CD4-positive, alpha-beta T cell treated with Interleukin-2 at 100 ng/mL for 4 hours (primary cell): ENCODE measurements at places on chromosomes 16 and 17.

DNA sequence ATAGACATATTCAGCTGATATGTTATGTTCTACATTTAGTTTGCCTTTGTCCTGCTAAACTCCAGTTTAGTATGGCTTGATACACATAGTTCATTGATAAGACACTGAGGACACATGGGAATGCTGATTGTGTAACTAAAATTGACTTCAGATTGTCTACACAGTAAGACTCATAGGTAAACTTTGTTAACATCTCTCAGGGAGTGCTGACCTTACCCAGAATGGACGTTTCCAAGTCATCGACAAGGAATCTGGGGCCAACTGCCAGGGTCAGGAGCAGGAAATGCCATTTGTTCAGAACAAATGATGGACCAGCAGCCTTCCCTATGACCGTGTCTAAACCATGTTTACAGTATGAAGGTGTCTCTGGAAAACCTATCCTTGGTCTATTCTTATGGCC lies 58.7 kb downstream of the DYNLRB2 start:
- no peak for DNase-seq

GRCh38 chr17:79213305-79213704 lies 138.7 kb downstream of the ENGASE start:
- DNase-seq, result no peak

GRCh38 chr16:68147444-68147843 lies 62.3 kb downstream of the NFATC3 start:
- DNase-seq, result no peak

DNA sequence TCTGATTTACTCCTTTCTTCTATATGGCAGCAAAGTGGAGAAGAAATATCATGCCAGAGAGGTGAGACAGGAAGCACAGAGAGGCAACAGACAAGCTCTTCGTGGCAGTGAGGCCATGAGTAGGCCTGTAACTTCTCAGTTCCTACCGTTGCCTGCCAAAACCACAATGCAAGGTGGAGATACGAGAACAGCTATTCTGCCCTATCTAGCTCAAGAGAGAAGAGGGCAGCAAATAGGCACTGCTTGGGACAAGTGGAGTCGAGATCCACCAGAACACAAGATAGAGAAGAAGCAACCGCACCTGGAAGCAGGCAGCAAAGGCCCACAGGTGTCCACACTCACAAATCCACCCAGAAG lies 24.8 kb downstream of the RANBP10 start:
- no peak for DNase-seq

DNA sequence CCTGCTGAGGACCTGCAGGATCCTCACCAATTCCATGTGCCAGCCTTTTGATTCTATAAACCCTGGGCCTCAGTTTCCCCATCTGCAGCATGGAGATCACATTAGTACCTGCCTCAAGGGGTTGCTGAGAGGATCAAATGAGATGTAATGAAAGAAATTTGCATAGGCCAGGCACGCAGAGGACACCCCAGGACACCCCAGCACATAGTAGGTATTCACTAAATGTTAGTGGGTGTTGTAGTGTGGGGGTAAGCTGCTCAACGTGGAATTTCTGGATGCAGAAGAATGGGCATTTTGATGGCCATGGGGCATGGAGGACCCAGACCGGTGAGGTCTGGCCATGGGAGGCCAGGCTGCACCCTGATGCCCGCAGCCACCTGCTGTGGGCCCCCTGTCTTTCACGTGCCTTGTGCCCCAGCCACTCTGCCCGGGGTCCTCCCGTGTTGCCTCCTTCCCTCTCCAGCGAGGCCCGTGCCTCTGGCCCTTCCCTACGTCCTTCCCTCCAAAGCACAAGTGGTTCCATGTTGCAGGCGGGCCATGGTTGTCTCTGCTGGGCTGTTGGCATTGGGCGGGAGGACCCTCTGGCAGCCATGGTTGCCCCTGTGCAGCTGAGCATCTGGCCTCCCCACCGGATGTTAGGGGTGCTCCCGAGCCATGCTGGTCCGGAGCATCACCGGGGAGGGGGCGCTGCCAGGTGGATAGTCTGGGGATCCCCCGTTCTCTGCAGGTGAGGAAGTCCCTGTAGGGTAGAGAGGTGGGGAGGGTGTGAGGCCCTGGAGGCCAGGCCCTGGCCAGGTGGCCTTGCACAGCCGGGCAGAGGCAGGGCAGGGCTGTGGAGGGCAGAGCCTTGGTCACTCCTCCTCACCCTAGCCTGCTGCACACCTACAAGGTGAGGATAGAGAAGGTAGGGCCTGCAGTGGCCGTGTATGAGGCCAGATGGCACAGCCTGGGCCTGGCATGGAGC lies 8.6 kb downstream of the MAP2K3 start:
- DNase-seq, result no peak

DNA sequence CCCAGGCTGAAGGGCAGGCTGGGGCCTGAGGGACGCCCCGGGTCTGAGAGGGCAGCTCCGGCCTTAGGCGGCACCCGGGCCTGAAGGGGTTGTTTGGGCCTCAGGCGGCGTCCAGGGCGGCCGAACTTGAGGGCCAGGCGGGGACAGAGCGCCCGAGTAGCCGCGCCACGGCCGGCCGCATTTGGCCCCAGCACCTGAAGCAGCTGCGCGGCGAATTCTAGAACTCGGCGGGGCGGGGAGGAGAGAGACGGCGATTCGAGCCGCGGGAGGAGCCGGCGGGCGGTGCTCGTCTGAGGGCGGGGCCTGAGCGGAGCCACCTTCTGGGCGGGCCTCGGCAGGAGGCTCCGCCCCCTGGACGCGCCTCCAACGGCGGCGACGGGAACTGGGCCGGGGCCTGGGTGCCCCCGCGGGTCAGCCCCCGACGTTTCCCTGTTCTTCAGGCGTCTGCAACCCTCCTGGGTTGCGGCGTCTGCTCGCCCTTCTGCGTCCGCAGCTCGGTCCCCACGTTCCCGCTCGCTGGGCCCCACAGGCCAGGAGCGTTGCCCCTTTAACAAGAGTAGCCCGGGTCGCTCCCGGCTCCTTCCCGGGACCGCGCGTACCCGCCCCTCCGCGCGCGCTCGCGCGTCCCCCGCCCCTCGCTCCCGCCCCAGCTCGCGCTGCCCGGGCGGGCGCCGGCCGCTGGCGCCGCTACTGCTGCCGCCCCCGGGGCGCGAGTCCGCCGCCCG lies at the start of the genes INCA1 and KIF1C:
INCA1 (minus strand) TSS at position 221 of the 725 bp plus-strand sequence. CDS start 3,085 bp downstream, outside the sequence.
KIF1C (plus strand) TSS at position 649 of the 725 bp plus-strand sequence. CDS start 2,297 bp downstream, outside the sequence.
- DNase-seq, result peak; percentile 91

- DNase-seq, result no peak
Measured at GRCh38 chr17:77366558-77367245, 225.9 kb downstream of the SEC14L1 start.

- no peak for DNase-seq
Measured at GRCh38 chr16:63816276-63816675, 1305.6 kb downstream of the CDH11 start.

GRCh38 chr16:23952128-23952970 lies 116.6 kb downstream of the PRKCB start:
- DNase-seq, result peak; percentile 54

GRCh38 chr17:58706351-58707140 lies 14.1 kb downstream of the RAD51C start:
- DNase-seq, result no peak

- no peak for DNase-seq
Measured at GRCh38 chr16:84544031-84544773, 39.7 kb upstream of the MEAK7 start.

GRCh38 chr17:28563475-28563874 lies 7.8 kb downstream of the PIGS start:
- DNase-seq, result no peak

GRCh38 chr16:12586701-12587100 lies 217.0 kb downstream of the CPPED1 start:
- no peak for DNase-seq

DNA sequence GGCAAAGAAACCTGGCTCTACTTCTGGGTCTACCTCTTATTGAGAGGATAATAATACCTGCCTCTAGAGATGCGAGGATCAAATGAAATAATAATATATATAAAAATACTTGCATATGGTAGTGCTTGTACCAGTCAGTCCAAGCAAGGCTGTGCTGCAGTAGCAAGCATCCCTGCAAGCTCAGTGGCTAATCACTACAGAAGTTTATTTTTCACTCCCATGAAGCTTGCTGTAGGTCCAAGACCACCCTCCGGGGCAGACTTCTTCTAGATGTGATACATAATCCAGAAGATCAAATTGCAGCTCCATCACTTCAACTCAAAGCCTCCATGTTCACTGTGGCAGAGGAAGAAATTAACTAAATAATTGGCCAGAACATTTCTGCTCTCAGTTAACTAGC lies 48.9 kb upstream of the NKD1 start:
- no peak for DNase-seq

GRCh38 chr17:72117535-72118334 lies 3.1 kb upstream of the SOX9 start:
- DNase-seq, result no peak

GRCh38 chr17:66655861-66656260 lies 179.1 kb upstream of the CACNG5 start:
- DNase-seq, result peak; percentile 38

DNA sequence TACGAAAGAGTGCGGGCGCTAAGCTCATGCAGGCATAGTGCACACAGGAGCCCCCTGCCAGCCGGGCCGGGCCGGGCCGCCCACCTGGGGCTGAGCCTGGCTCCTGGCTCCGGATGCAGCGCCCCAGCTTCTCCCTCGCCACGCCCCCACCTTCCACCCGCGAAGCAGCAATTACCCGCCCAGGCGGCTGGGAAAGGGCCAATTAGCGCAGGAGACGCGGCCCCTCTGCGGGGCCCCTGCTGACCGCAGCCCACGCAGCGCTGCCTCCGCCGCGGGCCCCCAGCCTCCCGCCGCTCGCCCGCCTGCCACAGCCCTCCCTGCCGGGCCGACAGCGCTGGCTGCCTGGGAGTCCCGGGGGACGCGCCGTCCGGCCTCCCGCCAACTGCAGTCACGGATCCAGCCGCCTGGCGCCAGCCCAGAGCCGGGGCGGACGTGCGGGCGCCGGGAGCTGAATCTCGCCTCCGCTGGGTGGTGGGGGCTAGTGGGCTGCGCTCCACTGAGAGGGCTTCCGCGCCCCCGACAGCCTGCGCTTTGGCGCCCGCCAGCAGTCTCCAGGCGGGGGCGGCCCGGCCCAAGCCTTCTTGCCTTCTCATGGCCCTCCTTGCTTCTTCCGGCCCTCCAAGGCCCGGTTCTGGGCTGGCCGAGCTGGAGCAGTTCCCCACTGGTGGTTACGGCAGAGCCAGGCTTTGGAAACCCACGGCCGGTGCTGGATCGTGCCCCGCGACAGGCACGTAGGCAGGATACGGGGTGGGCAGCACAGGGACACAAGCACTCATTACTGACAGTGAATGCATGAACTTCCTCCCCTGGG lies 14.9 kb upstream of the CBFB start:
- peak; percentile 65 for DNase-seq

DNA sequence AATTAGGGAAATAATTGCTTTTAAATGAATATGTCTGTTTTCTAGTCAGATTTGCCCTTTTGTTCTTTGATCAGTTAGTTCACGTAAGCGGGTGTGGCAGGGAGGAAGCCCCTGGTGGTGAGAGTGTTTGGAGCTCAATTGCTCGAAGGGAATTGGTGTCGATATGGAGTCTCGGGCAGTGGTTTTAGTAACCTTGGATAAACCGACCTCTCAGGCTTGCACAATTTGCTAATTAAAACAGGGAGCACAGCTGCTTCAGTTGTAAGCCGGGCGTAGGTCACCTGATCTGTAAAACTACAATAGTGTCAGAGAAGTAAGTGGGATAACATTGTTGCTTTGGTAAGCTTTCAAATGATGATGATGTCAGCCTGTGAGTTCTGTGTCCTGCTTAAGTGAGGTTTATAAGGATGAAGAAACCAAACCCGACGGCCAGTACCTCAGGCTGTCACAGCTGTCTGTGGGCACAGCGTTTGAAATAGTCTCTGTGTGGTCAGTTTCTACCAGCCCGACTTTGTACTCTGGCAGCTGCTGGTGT lies 2.9 kb downstream of the ZNF750 start:
- no peak for DNase-seq

- no peak for DNase-seq
Measured at GRCh38 chr16:2244301-2244700, 7.1 kb downstream of the ECI1 start.

DNA sequence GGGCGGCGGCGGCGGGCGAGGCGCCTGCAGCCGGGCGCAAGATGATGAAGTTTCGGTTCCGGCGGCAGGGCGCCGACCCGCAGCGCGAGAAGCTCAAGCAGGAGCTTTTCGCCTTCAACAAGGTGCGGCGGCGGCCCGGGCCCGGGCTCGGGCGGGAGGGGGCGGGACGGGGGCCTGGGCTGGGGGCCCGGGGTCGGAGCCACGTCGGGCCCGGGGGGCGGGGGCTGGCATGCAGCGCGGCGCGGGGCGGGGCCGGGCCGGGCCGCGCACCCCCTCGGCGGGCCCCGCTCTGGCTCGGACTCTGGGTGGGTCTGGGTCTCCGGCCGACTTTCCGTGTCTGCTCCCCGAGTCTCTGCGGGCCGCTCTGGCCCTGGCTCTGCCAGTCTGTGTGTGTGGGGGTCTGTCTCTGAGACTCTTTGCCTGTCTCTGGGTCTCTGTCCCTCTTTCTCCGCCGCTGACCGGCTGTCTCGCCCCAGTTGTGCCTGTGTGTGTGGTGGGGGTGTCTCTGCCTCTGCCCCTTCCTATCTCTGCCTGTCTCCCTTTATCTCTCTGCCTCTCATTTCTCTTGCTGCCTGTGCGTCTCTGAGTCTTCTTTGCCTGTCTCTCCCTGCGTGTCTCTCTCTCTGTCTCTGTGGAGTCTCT lies 328 bp downstream of the LLGL1 start:
- no peak for DNase-seq

DNA sequence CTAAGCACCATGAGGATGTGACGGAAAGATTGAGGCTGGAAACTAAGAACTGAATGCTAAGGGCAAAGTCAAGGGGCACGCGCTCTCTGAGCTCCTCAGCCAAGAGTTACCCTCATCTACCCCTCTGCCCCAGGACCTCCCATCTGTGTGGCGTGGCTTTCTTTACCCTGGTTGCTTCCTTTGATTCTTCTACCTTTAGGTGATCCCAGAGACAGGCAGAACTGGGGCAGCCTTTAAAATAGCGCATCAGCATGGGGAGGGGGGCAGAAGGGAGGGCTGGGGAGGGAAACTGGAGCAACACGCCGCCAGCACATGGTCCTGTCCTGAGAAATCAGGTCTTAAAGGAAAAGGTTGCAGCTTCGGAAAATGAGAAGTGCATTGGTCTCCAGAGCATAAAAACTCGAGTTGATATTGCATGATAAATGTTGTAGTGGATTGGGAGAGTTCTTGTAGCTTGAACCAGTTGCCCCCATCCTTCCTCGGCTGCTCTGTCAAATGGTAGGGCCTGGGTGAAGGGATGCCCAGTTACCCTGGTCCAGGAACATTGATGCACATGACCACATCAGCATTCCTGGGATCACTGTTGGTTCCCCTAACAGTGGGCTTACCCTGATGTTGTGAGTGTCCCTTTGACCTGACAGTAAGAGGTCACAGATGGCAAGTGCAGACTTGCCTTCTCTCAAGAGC lies 29.7 kb downstream of the LDHD start:
- no peak for DNase-seq

- DNase-seq, result no peak
Measured at GRCh38 chr17:50604513-50604912, 30.2 kb upstream of the ABCC3 start.

GRCh38 chr16:19127674-19128131 lies 13.9 kb downstream of the ITPRIPL2 start:
- DNase-seq, result no peak

DNA sequence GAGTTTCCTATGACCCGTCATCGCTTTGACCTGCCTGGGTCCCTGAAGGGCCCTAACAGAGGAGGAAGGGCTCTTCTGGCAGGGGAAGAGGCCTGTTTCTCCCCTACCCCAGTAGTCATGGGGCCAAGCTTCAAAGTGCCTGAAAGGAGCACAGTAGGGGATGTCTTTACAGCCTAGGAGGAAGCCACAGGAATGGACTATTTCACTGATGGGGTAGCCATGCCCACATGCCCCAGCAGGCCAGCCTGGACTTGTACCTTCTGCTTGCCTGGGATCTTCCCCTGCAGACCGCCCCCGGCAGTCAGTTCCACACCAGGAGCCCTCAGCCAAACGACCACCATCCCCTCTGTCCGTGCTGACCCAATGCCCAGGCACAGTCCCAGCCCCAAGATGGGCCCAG lies 41.8 kb upstream of the PEMT start:
- DNase-seq, result no peak
